IPS DF 6.9 (cell line): ENCODE measurements at places on chromosomes 11 and 22.

DNA sequence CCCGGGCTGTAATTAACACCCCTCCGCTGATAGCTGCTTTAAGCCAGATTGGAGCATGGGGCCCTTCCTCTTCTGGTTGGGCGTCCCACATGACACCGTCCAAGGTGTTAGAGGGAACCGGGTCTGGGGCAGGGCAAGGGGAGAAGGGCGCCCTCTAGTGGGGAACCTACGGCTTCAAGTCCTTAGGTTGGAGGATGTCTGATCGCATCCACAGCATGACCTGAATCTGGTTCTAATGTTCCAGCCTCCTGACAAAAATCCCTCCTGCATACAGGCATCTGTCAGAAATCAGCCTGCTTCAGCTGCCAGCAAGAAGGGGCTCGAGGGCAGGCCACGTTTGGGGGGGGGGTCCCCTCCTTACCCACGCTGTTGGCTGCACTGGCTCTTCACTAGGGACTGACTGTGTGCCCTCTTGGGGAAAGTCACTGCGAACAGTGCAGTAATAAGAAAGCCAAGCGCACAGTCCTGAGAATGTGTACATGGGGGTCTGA is 94.2 kb upstream of the TBCEL start:
- DNase-seq = peak; percentile 68

DNA sequence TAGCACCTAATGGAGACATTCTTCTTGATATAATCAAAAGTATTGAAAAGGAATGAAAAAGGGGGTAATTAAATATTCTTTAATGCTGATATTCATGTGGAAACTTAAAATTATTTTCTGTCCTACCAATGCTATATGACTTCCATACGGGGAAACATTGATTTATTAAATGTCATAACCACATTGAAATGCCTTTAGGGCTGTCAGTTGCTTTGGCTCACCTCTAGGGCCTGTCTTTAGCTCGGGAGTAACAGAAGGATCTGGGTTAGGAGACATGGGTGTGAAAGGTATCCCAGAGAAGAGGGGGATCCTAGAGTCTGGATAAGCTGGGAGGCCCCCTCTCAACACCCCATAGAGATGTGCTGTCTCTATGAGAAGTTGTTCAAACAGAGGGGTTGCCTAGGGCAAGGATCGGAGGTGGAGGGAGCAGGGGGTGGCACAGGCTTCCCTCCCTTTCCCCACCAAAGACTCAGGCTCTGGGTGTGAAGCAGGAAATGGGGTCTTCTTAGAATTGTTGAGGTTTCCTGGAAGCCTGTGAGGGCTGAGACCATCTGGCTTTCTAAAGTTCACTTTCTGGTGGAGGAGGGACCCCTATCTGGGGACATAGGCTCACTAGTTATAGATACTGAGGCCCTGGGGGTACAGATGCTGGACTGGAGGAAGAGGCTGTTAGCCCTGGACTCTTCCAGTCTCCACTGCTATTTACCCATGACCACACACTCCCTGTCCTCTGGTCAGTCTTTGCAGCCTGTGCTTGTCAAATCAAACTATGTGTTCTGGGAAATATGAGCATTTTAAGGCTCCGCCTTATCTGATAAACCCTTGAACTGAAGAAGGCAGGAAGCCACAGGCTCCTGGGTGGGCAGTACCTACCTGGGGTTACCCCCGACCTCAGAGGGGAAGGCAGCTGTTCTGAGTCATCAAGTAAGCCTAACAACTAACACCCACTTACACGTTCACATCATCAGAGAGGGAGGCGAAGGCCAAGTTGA is 55.8 kb upstream of the RRAS2 start:
- no peak for DNase-seq

GRCh38 chr11:134997652-134998320 is 585.7 kb upstream of the B3GAT1 start:
- no peak for DNase-seq

GRCh38 chr11:66886671-66887221 is 29.9 kb downstream of the LRFN4 start:
- no peak for DNase-seq

DNA sequence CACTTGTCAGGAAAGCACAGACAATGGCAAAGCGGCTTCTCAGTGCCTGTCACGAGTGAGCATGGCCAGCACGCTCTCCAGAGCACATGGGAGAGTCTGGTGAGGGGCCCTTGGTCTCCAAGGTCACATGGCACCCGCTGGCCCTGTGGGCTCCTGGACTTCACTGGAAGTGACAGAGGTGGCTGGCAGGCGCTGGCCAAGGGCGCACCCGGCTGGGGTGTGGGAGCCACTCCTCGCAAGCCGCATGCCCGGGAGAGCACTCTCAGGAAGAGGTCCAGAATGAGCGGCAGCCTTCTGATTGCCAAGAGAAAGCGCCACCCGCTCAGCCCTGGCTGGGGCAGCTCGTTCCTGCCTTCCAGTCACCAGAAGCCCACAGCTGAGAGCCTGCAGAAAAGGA is 17.1 kb upstream of the MOB2 start:
- no peak for DNase-seq

DNA sequence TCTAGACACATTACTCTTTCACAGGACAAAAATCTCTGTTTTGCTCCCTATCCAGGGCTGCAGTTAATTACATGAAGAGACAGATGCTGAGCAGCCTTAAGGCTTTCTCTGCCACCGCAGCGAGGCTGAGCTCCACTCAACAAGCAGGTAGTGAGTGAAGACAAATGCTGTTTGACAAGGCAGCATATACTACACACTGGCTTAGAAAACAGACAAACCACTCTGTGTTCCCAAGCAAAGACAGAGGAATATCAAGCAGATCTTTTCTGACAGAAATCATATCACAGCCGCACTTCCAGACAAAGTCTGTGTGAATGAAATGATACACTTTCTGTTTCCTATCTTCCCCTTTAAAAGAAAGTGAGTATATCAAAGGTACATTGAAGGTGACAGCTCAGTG is 368.1 kb downstream of the DCDC1 start:
- DNase-seq = no peak

- no peak for DNase-seq
Observed at GRCh38 chr11:78659326-78660270, 84.9 kb upstream of the NARS2 start.

GRCh38 chr11:87331273-87331672 is 293.5 kb downstream of the TMEM135 start:
- DNase-seq = no peak

GRCh38 chr11:35477901-35478300 is 47.5 kb downstream of the PAMR1 start:
- DNase-seq = no peak

DNA sequence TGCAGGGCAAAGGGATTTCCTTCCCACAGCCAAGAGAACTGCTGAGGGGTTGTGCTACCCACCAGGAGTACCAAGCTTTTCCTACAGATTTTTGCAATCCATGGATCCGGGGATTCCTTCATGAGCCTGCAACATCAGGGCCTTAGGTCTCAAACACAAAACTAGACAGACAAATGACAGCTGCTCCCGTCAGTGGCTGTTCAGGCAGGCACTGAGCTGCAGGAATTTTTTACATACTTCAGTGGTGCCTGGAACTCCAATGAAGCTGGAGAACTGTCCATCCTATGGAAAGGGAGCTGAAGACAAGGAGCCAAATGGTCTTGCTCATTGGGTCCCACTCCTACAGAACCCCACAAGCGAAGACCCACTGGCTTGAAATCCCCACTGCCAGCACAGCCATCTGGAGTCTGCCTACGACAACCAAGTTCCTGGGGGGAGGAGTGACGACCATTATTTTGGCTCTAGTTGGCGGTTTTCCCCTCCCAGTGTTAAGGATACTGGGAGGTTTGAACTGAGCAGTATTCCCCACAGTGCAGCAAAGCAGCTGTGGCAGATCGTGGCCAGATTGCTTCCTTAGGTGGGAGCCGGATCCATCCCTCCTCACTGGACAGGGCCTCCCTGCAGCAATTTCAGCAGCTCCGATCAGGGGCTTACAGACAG is 157.7 kb upstream of the TMEM45B start:
- DNase-seq = no peak

- no peak for DNase-seq
Observed at GRCh38 chr11:105027678-105028077, 4.7 kb upstream of the CASP5 start.

GRCh38 chr11:5992150-5992549 is 5.4 kb upstream of the OR52L1 start:
- no peak for DNase-seq

DNA sequence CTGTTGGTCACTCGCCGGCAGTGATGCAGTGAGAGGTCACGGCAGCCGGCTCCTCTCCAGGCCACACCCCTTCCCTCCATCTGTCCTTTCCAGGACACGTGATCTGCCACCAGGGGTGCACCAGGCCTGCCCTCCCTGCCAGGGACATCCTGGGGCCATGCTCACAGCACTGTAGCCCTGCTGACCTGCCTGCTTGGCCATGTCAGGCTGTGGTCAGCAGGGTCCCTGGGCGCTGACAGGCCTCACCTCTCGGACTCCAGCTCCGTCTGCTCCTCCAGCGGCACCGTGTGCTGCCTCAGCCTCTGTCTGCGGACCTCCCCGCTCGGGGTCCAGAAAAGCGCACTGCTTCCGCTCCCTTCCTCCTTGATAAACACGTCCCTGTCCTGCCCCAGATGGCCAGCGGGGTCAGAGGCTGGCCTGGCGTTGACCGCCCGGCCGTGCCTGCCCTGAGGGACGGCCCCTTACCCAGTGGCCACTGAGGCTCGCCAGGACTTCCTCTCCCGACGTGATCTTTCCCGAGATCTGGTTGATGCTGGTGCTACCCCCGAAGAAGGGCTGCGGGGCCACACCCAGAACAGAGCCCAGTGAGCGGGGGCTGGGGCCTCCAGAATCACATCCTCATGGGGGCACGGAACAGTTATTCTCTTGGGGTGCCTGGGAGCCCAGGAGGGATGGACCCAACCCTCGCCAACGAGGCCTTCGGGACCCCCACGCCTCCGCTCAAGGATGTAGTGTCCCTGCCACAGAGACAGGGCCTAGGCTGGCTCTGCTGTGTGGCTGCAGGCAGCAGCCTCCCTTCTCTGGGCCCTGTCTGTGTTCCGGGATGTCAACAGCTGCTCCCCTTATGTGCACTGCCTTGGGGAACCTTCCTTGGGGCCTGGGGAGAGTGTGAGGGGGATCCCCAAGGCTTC is 36.3 kb upstream of the CARS1 start:
- DNase-seq = no peak

DNA sequence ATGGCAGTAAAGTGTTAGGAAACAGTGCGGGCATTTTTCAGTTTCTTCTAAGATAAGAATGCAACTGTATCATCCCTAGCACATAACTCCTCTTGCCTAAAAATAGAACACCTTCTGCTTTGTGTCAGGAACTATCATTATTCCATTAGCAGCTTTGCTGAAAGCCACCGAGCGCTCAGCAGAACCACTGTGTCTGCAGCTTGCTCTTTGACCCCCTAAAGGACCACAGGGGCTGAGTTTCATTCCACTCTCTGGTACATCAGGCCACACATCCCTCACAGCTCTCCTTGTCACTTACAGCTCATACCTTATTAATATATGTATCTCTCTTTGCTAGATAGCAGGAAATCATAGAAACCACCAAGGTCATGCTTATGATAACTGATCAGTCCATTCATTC is 360.2 kb downstream of the KCNA4 start:
- no peak for DNase-seq

DNA sequence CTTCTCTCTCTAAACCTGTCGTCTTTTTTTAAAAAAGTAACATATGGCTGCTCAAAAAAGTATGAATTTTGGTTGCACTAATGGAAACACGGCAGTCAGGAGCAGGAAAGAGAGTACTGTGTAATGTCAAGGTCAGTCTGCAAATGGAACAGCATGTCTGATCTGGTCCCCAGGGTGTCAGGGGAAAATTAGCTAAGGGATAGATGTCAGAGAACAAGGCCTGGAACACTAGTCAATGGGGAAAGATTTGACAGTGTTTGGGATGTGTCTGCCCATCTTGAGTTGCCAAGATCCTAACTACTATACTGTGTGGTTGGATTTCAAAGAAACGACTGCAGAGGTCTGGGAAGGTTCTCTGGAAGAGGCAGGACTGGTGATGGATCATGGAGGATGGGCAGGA is 65.7 kb upstream of the PHOX2A start:
- DNase-seq = no peak

DNA sequence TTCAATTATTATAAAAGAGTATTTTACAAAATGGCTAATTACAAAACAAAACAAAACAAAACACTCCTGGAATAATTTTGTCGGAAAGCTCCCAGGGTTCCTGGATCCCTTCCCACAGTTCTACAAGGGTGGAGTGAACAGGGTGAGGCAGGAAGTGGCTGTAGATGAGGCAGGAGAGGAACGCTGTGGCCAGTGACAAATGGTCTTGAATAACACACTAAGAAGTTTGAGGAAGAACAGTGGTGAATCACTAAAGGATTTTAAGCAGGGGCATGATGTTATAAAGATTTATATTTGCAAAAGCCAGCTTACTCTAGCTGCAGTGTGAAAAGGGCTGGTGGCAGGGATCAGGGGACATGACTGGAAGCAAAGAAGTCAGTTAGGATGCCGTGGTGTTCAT is 33.8 kb upstream of the APOA1 start:
- DNase-seq = no peak

DNA sequence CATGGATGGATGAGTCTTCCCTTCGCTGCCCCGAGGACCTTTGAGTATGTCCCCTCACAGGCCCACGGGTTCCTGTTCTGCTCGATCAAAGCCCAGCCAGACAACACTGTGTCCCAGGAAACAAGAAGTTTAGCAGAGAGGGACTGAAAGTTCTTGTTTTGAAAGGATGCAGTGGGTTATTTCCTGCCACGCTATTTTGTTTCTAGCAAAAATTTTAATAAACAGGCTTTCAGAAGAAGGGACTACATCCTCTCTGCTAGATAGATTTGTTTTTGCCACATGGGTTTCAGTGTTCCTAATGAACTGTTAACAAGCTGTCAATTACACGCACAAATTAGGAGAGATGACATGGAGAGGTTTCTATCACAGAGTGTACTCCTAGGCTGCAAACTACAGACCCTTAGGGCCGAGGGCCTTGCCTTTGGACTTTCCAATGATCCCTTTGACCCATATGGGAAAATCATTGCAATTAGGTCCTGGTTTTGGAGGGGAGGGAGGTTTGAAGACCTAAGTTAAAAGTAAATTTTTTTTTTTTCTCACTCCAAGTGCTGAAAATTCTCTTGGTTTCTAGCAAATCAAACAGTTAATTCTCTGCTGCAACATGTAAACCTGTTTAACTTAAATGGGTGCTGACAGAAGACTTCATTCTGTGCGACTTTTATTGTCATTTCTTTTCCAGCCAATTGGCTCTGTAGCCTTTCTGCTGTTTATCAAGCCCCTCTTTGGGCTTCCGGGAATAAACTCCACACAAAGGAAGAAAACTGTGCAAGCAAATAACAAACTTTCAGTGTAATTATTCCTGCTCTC is 81.4 kb downstream of the RCN1 start:
- no peak for DNase-seq

DNA sequence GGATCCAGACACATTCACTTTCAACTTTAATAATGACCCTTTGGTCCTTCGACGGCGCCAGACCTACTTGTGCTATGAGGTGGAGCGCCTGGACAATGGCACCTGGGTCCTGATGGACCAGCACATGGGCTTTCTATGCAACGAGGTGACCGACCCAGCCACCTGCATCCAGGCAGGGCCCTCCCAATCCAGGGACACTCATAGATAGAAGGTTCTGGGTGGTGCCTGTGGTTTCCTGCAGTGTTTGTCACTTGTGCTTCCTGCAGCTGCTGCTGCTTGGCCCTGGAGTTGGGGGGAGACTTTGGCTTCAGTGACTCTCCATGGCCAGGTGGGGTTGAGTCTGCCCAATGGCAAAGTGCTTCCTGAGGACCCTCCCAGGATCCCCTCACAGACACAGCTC is 7.3 kb downstream of the APOBEC3B start:
- no peak for DNase-seq
